NCI-H2171 (cell line): ENCODE measurements at places on chromosomes 12 and 14.
A peak's percentile ranks its signal among the peaks of the same experiment; 100 is the strongest.

DNA sequence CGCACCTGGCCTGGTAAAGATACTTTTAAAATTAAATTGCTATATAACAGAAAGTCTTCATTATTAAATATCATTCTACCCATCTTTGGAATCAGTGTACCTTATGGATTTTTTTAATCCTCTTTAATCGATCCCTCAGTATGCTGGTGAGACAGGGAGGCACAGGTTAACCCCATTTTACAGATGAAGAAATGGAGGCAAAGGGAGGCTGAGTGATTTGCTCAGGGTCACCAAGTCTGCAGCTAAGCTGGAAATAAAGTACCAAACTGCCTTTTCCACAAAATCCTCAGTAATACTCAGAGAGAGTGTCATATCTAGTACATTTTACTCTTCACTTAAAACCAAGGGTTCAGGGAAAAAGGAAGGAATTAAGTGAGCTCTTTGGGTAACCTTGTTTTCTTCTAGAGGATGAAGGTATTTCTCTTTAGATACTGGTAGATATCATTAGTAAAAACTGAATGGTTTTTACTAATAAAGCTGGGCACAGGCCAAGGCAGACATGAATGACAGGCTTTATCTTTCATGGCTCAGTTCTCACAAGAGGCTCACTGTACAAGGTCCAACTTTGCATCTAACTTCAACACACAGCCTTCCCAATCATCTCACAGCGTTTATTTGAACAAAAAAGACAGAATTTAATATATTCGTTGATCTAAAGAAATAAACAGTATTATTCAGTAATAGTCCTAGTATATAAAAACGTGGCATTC, 35.3 kb upstream of the TTC7B start:
- DNase-seq: no peak

DNA sequence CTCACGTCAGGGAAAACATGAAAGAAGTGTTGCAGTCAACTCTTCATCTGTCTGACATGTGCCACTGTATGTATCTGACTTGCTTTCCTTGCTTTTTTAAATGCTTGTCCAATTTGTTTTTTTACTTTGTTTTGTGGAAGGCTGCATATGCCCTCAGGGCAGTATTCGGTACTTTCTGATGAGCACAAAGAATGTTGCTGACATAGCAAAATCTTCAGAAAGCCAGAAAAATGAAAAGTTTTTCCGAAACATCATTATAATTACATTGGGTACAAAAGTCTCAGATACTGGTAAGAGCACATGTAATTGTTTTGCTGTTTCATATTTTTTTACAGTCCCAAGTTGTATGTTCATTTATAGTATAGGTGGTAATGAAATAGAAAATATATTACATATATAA, 144.3 kb downstream of the NTS start:
- no peak for DNase-seq

- no peak for DNase-seq
These were observed 10.7 kb downstream of the LLPH start for GRCh38 chr12:66119870-66120241.

DNA sequence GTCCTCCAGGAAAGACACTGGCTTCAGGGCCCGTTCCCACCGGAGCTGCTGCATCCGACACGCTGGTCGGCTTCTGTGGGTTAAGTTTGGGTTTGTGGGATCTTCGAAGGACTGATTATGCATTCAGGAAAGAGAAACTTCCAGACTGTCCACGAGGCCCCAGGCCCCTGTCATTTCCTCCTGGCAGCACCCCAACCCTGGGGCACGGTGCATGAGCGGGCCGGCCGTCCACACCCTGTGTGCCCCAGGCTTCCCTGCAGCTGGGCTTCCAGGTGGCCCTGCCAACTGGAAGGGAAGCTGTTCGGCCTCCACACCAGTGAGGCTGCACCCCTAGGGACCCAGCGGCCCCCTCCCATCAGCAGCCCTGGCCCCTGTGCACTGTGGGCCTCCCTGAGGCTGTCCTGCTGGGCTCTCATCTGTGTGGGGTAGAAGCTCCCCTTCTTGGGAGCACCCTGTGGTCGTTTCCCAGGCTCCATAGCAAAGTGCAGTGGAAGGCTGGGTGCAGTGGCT, 9.3 kb upstream of the FBRSL1 start:
- DNase-seq: no peak

GRCh38 chr14:51616724-51617409, 34.8 kb upstream of the FRMD6 start:
- no peak for DNase-seq

- no peak for DNase-seq
These were observed 258.0 kb upstream of the PLEKHG7 start for GRCh38 chr12:92444763-92445162.

- DNase-seq: peak; percentile 70
These were observed 25.2 kb downstream of the DAAM1 start for GRCh38 chr14:59213368-59214315.

- no peak for DNase-seq
These were observed 15.5 kb upstream of the ENDOU start for GRCh38 chr12:47740606-47741339.

DNA sequence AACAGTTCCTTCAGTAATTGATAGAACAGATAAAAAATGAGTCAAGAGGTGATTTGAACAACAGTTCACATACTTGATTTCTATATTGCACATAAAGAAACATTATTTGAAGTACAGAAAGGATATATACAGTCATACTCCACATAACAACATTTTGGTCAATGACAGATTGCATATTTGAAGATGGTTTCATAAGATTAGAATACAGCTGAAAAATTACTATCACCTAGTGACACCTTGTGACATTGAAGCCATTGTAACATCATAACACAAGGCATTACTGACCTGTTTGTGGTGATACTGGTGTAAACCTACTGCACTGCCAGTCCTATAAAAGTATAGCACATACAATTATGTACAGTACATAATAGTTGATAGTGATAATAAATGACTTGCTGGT, 43.1 kb upstream of the ABCC9 start:
- DNase-seq: no peak

- DNase-seq: no peak
These were observed 185.1 kb upstream of the C14orf180 start for GRCh38 chr14:104394409-104394851.

DNA sequence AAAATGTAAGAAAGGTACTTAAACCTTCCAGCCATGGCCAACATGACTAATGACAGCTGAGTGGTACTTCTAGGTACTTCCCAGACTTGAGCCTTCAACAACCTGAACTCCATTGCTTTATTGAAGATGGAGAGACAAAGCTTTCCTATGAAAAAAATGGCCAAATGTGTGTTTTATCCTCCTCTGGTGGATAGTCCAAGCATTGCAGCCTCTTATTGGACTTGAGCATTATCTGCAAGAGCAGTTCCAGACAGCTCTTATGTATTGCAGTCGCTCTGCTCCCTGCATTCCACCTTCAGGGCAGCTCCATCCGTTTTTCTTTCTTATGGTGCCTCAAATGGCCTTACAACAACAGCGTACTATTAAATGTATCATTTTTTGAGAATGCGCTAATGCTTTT, 588.2 kb downstream of the NRXN3 start:
- DNase-seq: peak; percentile 72

DNA sequence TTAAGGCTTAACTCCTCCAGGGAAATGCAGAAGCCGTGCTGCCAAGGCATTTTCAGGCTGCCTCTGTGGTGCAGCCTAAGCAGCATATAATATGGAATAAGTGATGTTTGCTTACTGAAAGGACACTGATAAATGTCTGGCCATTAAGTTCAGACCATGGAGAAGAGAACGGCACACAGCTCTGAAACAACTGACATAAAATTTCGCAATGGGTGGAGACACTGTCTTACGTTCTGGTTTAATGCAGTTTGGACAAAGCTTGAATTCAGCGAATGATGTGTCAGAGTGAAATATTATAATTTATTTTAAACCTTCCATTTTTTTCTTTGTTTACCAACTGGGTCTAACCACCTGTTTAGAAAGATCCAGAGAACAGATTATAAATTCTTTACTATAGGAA, 27.2 kb upstream of the NRXN3 start:
- no peak for DNase-seq

DNA sequence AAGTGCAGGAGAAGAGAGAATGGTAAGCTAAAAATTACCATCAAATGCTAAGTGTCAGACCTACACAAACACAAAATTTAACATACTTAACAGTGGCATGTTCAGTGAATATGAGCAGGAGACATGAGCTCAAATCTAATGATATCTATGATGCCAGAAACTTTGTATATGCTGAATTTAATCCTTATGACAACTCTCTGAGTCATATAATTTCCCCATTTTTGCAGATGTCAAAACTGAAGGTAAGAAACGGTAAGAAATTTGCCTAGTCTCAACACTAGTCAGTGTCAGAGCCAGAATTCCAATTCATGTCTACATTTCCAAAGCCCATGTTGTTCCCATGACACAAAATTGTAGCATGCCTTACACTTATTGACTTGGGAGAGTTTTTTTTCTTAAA, 375.8 kb downstream of the APAF1 start:
- DNase-seq: no peak

GRCh38 chr14:66490143-66491111, 4.3 kb downstream of the CCDC196 start:
- DNase-seq: no peak

DNA sequence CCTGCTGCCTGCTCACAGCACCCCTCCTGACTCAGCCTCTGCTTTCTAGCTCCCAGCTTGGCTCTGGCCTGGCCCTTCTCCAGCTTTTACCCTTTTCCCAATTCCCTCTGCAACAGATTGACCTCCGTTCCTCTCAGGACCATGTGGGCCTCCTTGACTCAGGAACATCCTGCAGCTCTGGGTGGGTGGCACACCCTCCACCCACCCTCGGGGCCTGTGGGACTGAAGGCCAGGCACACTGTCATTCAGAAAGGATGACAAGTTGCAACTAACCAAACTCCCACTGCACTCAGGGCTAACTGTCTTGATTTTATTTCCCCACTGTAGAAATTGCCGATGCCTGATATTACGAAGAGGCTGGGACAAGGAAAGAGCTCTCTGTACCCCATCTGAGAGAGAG, 59.4 kb downstream of the HELB start:
- no peak for DNase-seq

DNA sequence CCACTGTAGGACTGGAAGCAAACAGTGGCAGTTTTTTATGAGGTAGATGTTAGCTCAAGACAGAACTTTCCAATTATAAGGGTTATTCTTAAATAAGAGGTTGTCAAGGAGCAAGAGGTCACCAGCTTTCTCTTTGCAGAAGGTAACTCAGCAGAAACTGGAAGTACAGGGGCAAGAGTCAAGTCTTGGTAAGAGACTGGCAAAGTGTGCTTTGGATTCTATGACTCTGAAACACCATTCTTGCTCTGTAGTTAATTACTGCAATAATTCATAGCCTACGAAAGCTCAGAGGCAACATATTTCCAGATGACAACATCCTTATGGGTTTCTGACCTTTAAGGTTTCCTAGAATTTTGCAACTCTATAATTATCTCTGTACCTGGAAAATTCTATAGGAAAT, 51.3 kb downstream of the RMST start:
- no peak for DNase-seq

GRCh38 chr14:54299410-54300363, 97.1 kb upstream of the CDKN3 start:
- DNase-seq: no peak

DNA sequence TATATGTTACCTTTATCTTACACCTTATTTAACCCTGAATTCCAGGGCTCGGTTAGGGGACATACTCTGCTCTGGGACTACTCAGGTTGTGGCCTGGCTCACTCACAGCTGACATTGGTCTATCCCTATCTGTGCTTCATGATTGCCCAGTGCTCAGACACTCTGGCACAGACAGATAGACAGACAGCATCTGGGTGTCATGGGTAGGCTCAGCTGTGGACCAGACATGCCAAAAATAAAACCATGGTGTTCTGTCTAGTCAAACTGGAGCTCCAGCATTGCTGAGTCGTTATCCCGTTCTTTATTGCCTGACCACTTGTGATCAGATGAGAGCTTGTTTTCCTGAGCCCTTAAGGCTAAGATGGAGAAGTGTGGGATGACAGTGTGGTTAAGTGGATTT, 29.0 kb downstream of the FBXW8 start:
- DNase-seq: no peak

DNA sequence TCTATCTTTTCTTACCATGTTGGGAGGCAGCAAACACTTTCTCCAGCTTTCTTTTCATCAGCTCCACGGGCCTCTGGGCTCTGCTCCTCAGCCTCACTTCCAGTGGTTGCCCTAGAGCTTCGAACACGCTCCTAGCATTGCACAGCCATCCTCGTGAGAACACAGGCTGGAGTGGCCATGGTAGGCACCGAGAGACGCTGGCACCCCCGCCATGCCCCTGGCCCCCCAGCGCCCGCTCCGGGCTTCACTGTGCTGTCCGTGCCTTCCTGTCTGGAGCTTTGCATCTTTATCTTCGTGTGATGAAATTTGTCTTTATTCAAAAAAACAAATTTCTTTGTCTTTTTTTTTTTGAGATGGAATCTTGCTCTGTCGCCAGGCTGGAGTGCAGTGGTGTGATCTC, 352.2 kb downstream of the TMEM121 start:
- no peak for DNase-seq

DNA sequence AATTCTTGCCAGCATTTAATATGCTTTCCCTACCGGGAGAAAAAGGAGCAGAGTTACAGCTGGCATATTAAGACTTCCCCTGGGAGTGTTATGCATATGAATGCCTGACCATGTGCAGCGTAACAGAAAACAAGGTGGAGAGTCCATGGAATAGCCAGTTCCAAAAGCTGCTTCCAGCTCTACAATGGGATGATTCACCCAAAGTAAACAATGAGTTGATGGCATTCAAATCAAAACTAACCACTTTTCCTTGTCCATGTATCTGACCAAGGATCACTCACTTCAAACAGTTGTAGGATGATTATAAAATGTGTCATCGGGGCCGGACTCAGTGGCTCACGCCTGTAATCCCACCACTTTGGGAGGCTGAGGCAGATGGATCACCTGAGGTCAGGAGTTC, 48.1 kb upstream of the BICDL1 start:
- DNase-seq: peak; percentile 23

GRCh38 chr12:130537655-130538054, 178.4 kb downstream of the RIMBP2 start:
- DNase-seq: no peak

DNA sequence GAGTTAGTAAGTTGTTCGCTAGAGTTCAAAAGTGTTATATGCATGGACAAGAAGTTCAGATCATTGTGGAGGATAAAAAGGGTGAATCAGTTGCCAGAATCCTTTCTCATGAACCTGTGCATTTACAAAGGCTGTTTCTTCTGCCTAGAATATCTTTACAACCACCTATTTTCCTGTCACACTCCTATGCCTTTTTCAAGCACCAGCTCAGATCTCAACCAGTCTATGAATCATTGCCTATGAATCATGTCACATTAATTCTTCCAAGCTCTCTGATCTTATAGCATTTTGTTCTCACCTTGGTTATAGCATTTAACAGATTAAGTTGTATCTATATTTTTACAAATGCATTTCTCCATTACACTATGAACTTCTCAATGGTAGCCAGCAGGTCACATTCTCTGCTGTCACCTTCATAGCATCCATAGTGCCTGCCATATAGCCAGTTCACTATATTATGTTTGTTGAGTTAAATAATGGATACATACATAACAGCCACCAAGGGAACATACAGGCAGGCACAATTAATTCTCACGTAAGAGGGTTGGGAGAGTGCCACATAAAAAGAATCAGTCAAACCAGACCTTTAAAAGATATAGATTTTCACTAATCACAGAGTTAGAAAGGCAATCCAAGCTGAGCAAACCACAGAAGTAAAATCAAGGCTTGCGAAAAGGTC, 573.0 kb downstream of the FOXG1 start:
- DNase-seq: no peak

GRCh38 chr14:29999013-29999539, 71.4 kb upstream of the PRKD1 start:
- DNase-seq: no peak

- DNase-seq: no peak
These were observed 142.0 kb downstream of the BCL11B start for GRCh38 chr14:99129998-99130397.

- DNase-seq: no peak
These were observed 10.5 kb downstream of the GABARAPL1 start for GRCh38 chr12:10223208-10223607.
